Upper lobe of right lung (tissue), 1 donor: ENCODE measurements at places on chromosomes 12 and 14. TPM values are rescaled to one million over a fixed set of nuclear protein-coding genes. Genes with fewer than 3 reads are reported as not detected.
A peak's percentile ranks its signal among the peaks of the same experiment; 100 is the strongest.

Gene SIX6
- not detected for total RNA-seq

DNA sequence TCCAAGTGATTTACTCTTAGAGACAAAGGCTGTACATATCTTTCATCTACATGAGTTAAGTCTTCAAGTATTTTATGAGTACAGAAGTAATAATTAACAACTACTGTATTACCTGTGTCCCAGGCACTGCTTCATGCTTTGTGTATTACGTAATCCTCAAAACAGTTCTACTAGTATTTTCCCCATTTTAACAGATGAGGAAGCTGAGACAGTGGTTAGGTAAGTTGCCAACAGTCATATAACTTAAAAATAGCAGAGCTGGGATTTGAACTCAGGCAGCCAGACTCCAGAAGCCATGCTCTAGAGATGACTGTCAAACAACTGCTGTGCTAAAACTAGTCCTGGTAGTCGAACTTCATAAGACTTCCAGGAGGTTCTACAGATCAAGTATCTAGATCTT lies 10.7 kb downstream of the TRMT5 start:
- peaks cover 7% of the 10 kb centered on the region for H3K36me3 ChIP-seq
- no peak overlapping the region for H3K4me3 ChIP-seq
- no peak for DNase-seq
- H3K27me3 ChIP-seq, result no peaks in the 10 kb centered on the region

- H3K4me3 ChIP-seq, result no peak overlapping the region
- DNase-seq, result no peak
- no peak overlapping the region for H3K27ac ChIP-seq
- no peaks in the 10 kb centered on the region for H3K27me3 ChIP-seq
- peaks cover 82% of the 10 kb centered on the region for H3K36me3 ChIP-seq
- peaks cover under 1% of the 10 kb centered on the region for H3K4me1 ChIP-seq
Measured at GRCh38 chr14:99462210-99462609, 18.4 kb downstream of the SETD3 start.

DNA sequence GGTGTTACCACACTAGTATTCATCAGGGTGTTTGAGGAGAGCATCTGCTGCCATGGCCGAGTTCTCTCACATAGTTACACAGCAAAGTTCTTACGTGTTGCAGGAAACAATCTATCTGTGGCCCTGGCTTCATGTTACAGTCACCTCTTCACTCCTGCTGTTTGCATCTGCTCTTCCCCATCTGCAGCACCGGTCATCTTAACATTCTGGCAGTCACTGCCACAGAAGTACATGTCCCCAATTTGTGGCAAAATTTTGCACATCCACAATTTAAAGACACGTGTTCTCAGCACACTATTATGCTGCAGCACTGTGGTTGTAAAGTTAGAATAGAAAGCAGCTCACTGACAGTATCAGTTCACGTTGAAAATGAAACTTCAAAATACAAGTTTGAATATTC lies 23.2 kb downstream of the MAPK1IP1L start:
- H3K4me3 ChIP-seq, result no peak overlapping the region
- no peak for DNase-seq
- no peaks in the 10 kb centered on the region for H3K36me3 ChIP-seq
- H3K27me3 ChIP-seq, result no peaks in the 10 kb centered on the region
- H3K4me1 ChIP-seq, result peaks cover 14% of the 10 kb centered on the region

GRCh38 chr14:67418401-67419191 lies 6.6 kb upstream of the PLEK2 start:
- no peaks in the 10 kb centered on the region for H3K36me3 ChIP-seq
- no peaks in the 10 kb centered on the region for H3K4me1 ChIP-seq
- H3K27ac ChIP-seq, result no peak overlapping the region
- H3K27me3 ChIP-seq, result no peaks in the 10 kb centered on the region
- DNase-seq, result no peak
- H3K4me3 ChIP-seq, result no peak overlapping the region

- no peak overlapping the region for H3K4me3 ChIP-seq
- no peaks in the 10 kb centered on the region for H3K36me3 ChIP-seq
- DNase-seq, result no peak
- no peak overlapping the region for H3K27ac ChIP-seq
- no peaks in the 10 kb centered on the region for H3K4me1 ChIP-seq
Measured at GRCh38 chr14:81972601-81973000, 438.9 kb upstream of the SEL1L start.

GRCh38 chr14:90720832-90721231 lies 95.4 kb downstream of the TTC7B start:
- no peaks in the 10 kb centered on the region for H3K36me3 ChIP-seq
- H3K4me1 ChIP-seq, result no peaks in the 10 kb centered on the region
- H3K4me3 ChIP-seq, result no peak overlapping the region
- H3K27ac ChIP-seq, result no peak overlapping the region

DNA sequence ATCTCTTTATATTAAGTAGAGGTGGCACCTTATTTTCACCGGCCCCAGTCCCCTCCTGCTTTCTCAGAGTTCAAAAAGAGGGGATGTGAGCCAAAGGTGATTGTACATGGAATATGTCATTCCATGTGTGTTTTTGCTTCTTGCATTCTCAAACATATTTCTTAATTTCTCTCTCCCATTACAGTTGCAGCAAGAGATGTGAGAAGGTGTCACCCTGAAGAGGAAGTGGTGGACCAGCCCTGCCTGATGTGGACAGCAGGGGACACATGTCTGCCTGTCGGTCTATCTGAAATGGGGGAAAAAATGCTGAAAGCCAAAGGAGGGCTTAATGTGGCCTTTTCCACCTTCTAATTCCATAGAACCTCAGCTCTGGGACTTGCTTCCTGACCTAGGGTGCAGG lies 1.9 kb upstream of the FOXN3 start:
- peak overlapping the region; percentile 92 for H3K27ac ChIP-seq
- H3K36me3 ChIP-seq, result no peaks in the 10 kb centered on the region
- peaks cover 20% of the 10 kb centered on the region for H3K4me1 ChIP-seq
- H3K27me3 ChIP-seq, result no peaks in the 10 kb centered on the region
- peak; percentile 6 for DNase-seq

Gene NPFF
- not detected for total RNA-seq

Gene AGAP2
- 5.4 TPM for total RNA-seq

Gene TMEM179
- total RNA-seq, result not detected

DNA sequence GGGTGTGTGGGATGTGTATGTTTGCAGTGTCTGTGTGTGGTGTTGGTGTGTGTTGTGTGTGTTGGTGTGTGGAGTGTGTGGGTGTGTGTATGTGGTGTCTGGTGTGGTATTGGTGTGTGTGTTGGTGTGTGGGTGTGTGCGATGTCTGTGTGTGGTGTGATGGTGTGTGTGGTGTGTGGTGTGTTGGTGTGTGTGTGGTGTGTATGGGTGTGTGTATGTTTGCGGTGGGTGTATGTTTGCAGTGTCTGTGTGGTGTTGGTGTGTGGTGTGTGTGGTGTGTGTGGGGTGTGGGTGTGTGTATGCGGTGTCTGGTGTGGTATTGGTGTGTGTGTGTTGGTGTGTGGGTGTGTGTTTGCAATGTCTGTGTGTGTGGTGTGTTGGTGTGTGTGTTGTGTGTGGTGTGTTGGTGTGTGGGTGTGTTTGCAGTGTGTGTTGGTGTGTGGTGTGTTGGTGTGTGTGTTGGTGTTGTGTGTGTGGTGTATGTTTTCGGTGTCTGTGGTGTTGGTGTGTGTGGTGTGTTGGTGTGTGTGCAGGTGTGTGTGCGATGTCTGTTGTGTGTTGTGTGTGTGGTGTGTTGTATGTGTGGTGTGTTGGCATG lies 15.7 kb downstream of the MLXIP start:
- H3K4me3 ChIP-seq, result no peak overlapping the region
- peaks cover 69% of the 10 kb centered on the region for H3K4me1 ChIP-seq
- H3K27me3 ChIP-seq, result no peaks in the 10 kb centered on the region
- H3K36me3 ChIP-seq, result no peaks in the 10 kb centered on the region
- no peak for DNase-seq
- no peak overlapping the region for H3K27ac ChIP-seq

DNA sequence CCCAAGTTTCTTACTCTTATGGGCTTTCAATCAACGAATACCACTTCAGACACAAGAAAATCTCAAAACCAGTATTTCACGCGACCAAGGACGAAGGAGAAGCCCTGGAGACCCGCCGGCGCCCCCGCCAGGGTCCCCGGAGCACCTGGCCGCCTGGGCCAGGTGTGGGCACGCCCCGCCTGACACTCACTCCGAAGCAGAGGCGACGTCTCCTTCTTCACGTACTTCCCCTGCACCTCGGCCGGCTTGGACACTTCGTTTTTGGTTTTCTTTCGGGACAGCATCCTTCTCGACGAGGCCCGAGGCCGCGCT lies 466 bp downstream of the SAV1 start:
- peak overlapping the region; percentile 87 for H3K4me3 ChIP-seq
- no peaks in the 10 kb centered on the region for H3K27me3 ChIP-seq
- H3K36me3 ChIP-seq, result peaks cover 13% of the 10 kb centered on the region
- H3K4me1 ChIP-seq, result peaks cover 21% of the 10 kb centered on the region
- DNase-seq, result no peak
- peak overlapping the region; percentile 98 for H3K27ac ChIP-seq

GRCh38 chr12:86711731-86712130 lies 455.5 kb upstream of the MGAT4C start:
- H3K36me3 ChIP-seq, result no peaks in the 10 kb centered on the region
- no peak overlapping the region for H3K4me3 ChIP-seq
- no peaks in the 10 kb centered on the region for H3K4me1 ChIP-seq
- no peak overlapping the region for H3K27ac ChIP-seq
- no peak for DNase-seq

GRCh38 chr12:88594780-88595179 lies 14.5 kb upstream of the KITLG start:
- no peaks in the 10 kb centered on the region for H3K4me1 ChIP-seq
- DNase-seq, result no peak
- no peak overlapping the region for H3K4me3 ChIP-seq
- no peaks in the 10 kb centered on the region for H3K36me3 ChIP-seq

- no peak overlapping the region for H3K27ac ChIP-seq
- H3K27me3 ChIP-seq, result no peaks in the 10 kb centered on the region
- DNase-seq, result no peak
- H3K4me1 ChIP-seq, result no peaks in the 10 kb centered on the region
- H3K36me3 ChIP-seq, result no peaks in the 10 kb centered on the region
Measured at GRCh38 chr12:59414051-59414450, 181.8 kb upstream of the SLC16A7 start.

DNA sequence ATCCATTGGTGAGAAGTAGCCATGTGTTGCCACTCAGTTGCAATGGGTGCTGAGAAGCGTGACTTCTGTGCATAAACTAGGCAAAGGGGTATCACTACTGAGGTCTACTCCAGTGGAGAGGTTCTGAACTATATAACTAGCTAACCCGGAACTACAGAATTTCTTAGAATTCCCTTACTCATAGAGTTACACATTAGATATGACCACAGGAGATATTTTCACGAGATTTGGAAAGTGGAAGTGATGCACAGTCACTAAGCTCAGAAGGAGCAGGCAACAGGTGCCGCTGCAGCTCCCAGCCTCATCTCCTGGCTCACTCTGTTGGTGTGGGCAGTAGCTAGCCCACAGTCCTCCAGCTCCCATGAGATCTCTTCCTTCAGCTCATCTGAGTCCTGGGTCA lies 136.6 kb downstream of the SSPN start:
- peak overlapping the region; percentile 43 for H3K27ac ChIP-seq
- no peaks in the 10 kb centered on the region for H3K27me3 ChIP-seq
- no peak overlapping the region for H3K4me3 ChIP-seq
- H3K4me1 ChIP-seq, result no peaks in the 10 kb centered on the region

GRCh38 chr14:58844544-58844943 lies 206.8 kb downstream of the DACT1 start:
- H3K27ac ChIP-seq, result no peak overlapping the region
- H3K4me1 ChIP-seq, result no peaks in the 10 kb centered on the region
- no peak overlapping the region for H3K4me3 ChIP-seq
- H3K36me3 ChIP-seq, result no peaks in the 10 kb centered on the region
- no peaks in the 10 kb centered on the region for H3K27me3 ChIP-seq

Gene INSM2
- not detected for total RNA-seq

Gene SALL2
- total RNA-seq, result 8.1 TPM

Gene OR4K13
- total RNA-seq, result not detected

Gene NINJ2
- total RNA-seq, result 23.4 TPM

Gene SDR9C7
- total RNA-seq, result not detected

- DNase-seq, result no peak
- H3K27me3 ChIP-seq, result no peaks in the 10 kb centered on the region
- H3K27ac ChIP-seq, result no peak overlapping the region
- H3K4me1 ChIP-seq, result peaks cover 6% of the 10 kb centered on the region
- H3K4me3 ChIP-seq, result no peak overlapping the region
Measured at GRCh38 chr14:100312877-100313400, 6.7 kb upstream of the SLC25A29 start.

- no peak overlapping the region for H3K27ac ChIP-seq
- no peaks in the 10 kb centered on the region for H3K27me3 ChIP-seq
- no peak for DNase-seq
- H3K36me3 ChIP-seq, result no peaks in the 10 kb centered on the region
Measured at GRCh38 chr12:31597066-31597465, 6.1 kb upstream of the DENND5B start.
